ENCODE measurements at places on chromosomes 4 and X.

- DNase-seq = no peak
These were observed 44.1 kb downstream of the DTHD1 start for GRCh38 chr4:36325499-36325898.

GRCh38 chr4:84503495-84504437, 4.7 kb upstream of the NKX6-1 start:
- no peak for DNase-seq

DNA sequence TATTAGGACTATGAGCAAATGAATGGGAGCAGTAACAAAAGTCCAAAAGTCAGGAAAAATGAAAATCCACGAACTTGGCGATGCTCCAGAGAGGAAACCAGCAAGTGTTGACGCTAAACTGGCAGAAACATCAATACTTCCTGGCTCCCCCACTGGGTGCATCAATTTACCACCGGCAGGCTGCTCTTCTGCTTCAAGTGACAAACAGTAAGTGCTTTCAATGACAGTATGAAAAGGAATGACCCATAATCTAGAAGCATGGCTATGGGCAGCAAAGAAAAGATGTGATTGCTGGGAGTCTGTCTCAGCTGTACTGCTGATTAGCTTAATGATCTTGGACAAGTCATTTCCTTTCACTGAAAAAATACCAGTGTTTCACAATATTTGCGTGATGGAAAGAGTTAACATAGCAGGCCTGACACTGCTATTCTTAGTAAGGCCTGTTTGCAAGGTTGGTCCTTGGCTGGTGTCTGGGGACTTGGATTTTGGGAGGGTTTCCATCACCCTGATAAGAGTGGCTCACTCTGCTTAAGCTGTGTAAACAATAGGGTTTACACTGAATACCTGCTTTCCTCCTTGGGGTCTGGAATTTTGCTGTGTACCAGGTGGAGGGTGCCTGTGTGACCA, 8.7 kb downstream of the ATP11C start:
- DNase-seq = no peak

GRCh38 chr4:53709693-53710092, 118.4 kb upstream of the LNX1 start:
- no peak for DNase-seq

GRCh38 chrX:17744896-17745523, 7.7 kb downstream of the SCML1 start:
- no peak for DNase-seq

DNA sequence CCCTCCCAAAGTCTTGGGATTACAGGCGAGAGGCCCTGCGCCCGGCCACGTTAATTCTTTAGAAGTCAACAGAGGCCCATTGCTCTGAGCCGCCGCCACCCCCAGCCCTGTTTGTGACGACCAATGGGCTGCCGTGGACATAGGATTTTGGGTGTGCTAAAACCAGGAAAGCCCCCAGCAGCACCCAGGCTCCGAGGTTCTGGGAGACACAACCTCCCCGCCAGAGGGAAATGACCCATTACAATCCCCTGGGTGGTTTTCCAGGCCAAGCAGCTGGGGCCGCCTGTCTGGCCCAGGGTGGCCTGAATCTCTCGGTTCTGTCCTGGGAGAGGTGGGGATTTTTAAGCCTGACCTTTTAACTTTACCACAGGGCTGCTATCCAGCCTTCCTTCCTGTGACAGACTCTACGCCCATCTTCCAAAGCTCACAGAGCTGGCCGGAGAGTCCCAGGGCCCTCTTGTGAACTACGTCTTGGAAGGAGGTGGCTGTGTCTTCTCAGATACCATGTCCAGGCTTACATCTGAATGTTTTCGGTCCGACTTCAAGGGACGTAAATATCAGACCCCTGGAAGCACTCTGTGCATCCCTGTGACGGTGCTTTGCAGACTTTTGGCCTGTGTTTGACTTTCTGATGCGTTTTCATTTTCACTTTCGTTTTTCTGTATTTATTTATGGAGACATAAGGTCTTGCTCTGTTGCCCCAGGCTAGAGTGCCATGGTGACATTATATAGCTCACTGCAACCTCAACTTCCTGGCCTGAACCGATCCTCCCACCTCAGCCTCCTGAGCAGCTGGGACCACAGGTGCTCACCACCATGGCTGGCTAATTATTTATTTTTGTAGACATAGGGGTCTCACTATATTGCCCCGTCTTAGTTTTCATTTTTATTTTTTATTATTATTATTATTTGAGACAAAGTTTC, 36.0 kb downstream of the P2RY8 start:
- DNase-seq = no peak

DNA sequence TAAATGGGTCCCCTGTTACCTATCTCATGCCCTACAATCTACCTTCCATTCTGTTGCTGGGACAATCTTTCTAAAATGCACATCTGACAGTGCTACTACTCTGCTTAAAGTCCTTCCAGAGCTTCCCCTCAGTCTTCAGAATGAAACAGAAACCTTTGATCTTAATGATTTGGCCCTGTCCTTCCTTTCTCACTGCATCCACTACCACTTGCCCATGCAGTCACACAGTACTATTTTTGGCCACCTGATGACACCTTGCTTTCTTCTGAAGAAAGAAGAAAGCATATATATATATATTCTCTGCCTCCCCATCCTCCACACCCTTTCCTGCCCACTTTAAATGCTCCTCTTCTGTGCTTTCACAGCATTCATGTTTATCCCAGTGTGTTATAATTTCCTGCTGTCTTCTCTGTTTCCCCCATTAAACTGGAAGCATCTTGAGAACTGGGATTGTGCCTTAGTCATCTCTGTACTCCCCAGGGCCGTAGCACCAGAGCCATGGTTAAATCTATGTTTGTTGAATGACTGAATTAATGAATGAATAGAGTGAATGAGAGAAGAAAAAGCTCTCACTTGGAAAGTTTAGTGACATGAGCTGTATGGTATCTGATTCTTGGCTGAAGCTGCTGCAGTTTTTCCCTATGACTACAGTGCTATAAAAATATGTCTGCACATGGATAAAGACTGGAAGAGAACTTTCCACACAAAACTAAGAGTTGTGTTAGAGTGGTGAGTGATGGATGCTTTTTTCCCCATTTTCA, 56.2 kb downstream of the RTL9 start:
- DNase-seq = no peak

GRCh38 chr4:8108261-8108660, 50.4 kb downstream of the ABLIM2 start:
- no peak for DNase-seq

DNA sequence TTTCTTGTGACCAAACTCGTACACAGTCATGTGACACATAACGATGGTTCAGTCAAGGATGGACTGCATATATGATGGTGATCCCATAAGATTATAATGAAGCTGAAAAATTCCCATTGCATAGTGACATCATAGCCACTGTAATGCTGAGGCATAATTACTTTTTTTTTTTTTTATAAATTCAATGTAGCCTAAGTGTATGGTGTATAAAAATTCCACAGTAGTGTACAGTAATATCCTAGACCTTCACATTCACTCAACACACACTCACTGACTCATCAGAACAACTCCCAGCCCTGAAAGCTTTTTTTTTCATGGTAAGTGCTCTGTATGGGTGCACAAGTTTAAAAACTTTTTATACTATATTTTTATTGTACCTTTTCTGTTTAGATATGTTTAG, 105.0 kb downstream of the AREG start:
- DNase-seq = no peak

GRCh38 chrX:54237014-54237413, 54.0 kb upstream of the FAM120C start:
- DNase-seq = no peak

DNA sequence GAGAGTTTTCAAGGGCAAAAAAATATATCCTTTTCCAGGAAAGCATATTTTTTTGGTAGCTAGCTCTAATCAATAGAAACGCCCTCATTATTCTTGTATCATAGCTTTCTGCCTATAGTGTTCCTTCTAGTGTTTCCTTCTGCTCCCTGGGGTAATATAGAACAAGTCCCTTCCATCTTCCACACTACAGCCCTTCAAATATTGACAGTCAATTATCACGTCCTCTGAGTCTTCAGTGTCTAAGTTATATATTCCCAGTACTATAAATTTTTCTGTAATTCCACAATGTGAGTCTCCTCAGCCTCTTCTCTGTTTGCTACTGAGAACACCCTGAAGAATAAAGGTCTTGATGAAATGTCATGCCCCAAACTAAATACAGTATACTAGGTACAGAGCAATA, 1088.0 kb upstream of the PCDH7 start:
- no peak for DNase-seq

DNA sequence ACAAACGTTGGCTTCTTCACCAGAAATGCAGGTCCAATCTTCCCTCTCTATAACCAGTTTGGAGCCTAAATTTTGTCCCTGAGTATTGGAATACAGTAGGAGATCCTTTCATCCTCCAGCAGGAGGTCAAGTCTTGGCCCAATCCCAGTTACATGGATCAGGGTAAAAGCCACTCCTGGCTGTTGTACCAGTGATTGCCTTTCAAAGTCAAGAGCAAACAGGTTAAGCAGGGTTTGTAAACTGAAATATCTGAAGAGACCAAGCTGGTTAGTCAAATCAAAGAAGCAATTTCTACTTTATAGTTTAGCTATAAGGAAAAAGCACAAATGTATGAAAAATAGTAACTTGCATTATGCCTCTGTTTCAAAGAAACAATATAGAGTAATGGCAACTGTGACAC, 329.4 kb downstream of the NAF1 start:
- no peak for DNase-seq

GRCh38 chrX:154509455-154509854, 6.6 kb downstream of the FAM3A start:
- no peak for DNase-seq

- no peak for DNase-seq
These were observed 34.1 kb upstream of the RPS6KA3 start for GRCh38 chrX:20300822-20301221.

GRCh38 chrX:18353931-18354368, 538 bp downstream of the SCML2 start:
- no peak for DNase-seq

DNA sequence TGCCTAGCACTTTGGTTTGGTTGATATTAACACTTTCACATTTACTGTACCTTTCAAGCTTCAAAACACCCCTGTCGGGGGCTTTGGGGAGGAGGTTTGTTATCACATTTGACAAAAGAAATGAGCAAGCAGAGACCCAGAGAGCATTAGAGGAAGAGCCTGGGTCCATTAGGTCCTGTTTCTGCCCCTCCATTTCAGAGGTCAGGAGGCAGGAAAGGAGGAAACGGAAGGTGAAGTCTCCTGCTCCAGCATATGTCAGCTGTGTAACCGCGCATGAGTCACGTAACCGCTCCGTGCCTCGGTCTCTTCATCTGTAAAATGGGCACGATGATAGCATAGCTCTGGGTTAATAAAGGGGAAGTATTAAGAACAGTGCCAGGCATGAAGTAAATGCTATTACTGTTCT, 201.9 kb upstream of the BCOR start:
- no peak for DNase-seq

GRCh38 chrX:124268099-124268498, 64.4 kb upstream of the TEX13D start:
- no peak for DNase-seq

- no peak for DNase-seq
These were observed 115.7 kb upstream of the MAP3K15 start for GRCh38 chrX:19630776-19631707.

DNA sequence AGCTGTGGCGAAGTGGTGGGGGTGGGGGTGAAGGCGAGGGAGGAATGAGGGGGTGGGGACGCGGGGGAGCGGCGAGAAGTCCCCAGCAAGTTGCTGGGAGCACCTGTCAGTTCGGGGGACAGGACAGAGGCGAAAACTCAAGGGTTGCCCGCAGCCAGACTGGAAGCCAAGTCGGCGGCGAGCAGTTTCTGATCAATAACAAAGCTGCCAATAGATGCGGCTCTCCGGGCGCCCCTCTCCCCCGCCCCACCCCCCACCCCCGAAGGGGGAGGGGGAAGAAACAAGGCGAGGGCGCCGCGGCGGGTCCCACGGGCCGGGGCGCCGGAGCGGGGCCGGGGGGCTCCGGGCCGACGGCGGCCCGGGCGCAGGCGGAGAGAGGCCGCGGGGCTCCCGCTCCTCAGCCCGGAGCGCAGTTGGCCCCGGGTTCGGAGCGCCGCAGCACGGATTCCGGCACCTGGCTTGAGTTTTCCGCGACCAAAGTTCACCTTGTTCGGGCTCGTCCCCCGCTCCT, 379 bp downstream of the PDGFC start:
- DNase-seq = no peak
